ENCODE measurements at places on chromosomes 1 and 21.

GRCh38 chr1:61490924-61491323 is 234.0 kb downstream of the TM2D1 start:
- DNase-seq = no peak

GRCh38 chr21:17789069-17789468 is 30.1 kb downstream of the C21orf91 start:
- DNase-seq = no peak

GRCh38 chr1:45430490-45430889 is 60.5 kb downstream of the TESK2 start:
- DNase-seq = no peak

DNA sequence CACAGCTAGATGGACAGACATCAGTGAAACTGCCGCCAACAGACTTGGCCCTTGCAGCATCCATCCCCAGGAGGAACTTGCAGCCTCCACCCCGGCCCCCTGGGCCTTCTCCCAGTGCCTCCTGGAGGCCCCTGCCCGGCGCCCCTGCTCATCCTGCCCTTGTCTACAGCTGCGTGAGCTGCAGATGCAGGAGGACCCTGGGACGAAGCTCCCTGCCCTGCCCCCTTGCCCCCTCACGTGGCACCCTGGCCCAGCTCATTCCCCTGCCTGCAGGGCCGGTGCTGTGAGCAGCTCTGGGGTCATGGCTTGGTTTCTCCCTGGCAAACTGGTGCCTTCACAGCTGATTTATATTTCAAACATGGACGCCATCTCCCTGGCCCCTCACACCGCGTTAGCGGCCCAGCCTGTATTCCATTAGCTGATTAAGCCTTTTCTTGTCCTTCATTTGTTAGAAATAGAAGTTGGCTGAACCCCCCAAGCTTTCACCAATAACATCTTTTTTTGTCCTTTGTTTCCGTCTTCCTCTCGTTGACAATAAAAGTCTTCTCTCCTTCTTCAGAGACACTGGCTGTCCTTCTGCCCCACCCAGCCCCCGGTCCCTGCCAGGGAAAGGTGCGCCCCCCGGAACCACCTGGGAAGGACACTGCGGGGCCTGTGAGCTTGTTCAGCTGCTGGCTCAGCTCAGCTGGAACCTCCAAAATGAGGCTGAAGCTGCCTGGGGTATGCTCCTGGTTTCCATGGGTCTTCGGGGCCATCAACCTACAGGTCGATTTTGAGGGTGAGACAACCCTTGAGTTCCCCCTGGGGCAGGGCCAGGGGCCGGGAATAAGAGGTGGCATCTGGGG is 34.0 kb upstream of the SLC19A1 start:
- no peak for DNase-seq

DNA sequence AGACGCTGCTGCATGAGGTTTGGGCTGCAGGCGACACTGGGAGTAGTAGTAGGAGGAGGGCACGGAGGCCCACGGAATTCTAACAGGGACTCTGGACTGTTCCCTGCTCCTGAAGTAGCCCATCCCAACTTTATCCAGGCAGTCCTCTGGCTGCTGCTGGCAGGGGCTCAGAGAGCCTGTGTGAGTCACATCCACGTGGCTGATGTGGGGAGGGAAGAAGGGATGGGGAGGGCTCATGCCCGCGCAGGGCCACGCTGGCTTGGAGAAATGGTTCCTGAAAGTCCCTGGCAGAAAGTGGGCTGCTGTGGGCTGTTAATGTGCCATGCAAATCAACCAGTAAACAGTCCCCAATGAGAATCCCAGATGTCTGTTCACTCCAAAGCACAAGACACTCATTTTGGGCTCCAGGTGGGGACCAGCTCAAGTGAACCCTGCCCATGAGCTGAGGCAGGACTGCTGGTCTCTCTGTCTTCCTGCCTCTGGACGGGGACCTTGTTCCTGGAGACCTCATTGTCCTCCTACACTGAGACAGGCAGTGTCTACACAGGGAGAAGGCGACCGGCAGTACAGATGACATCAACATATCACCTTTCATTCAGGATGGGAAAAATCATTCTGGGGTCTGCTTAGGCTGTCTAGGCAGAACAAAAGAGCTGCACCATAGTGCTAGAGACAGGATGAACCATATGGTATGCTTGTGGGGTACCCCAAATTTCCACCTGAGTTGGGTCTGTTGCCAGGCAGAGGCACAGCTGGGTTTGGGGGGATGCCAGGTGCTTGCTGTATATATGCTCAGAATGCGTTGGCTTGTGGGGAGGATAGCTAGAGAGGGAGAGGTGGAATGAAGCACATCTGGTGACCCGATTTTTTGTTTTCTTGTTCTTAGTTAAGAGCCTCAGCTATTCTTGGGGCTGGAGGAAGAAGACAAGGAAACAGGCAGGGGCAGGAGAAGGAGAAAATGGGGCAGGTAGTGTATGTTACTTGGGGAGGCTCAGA is 57.9 kb upstream of the FMOD start:
- no peak for DNase-seq

GRCh38 chr1:33388805-33389771 is 41.8 kb downstream of the PHC2 start:
- no peak for DNase-seq

DNA sequence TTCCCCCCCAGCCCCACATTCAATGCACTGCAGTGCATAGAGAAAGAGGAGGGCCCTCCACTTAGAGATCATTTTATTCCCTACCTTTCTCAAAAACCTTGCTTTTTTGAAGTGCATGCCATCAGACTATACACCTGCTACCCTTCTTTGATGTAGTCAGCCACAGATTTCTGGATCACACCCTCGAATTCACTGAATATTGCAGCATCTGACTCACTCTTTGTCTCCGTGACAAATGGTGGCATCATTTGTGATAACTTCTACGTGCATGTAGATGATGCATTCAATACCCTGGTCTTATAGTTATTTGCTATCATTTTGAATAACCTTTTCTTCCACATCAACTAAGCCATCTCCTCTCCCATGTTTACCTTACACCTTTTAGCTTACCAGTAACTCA is 310.3 kb upstream of the SGIP1 start:
- DNase-seq = no peak

DNA sequence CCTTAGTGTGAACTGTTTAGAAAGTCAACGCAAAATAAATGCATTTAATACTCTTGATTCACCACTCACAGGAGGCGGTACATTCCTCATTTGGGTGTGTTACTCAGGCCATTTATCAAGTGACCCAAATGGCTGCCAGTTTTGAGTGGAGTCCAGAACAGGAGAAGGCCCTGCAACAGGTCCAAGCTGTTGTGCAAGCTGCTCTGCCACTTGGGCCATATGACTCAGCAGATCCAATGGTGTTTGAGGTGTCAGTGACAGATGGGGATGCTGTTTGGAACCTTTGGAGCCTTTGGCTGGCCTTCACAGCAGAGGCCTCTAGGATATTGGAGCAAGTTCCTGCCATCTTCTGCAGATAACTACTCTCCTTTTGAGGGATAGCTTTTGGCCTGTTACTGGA is 609.2 kb downstream of the KCNT2 start:
- no peak for DNase-seq

DNA sequence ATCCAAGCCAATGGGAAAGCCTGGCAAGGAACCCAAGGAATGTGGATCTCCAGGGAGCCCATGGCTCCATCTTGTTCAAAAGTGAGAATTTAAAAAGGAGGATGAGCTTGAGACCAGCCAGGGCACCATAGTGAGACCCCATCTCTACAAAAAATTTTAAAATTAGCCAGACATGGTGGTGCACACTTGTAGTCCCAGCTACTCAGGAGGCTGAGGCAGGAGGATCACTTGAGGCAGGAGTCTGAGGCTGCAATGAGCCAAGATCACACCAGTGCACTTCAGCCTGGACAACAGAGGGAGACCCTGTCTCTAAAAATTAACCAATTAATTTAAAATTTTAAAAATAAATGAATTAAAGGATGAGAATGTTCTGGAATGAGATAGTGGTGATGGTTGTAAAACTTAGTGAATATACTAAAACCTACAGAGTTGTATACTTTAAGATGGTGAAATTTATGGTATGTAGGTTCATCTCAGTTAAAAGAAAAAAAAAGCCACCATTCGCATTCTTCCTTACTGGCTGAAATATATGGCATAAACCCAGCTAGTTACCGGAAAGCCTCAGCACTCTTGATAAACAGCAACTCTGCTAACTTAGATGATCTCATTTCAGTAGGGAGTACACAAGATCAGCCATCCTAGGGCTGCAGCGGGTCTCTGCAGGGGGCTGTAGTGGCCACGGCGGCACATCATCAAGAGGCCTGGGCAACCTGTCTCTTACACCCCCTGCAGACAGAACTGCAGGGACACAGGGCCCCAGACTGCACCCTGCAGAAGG is 48.3 kb upstream of the H6PD start:
- no peak for DNase-seq

- DNase-seq = no peak
Measured at GRCh38 chr1:206060844-206061243, 7.9 kb downstream of the RHEX start.

- DNase-seq = no peak
Measured at GRCh38 chr1:162535501-162535900, 26.0 kb upstream of the UAP1 start.

DNA sequence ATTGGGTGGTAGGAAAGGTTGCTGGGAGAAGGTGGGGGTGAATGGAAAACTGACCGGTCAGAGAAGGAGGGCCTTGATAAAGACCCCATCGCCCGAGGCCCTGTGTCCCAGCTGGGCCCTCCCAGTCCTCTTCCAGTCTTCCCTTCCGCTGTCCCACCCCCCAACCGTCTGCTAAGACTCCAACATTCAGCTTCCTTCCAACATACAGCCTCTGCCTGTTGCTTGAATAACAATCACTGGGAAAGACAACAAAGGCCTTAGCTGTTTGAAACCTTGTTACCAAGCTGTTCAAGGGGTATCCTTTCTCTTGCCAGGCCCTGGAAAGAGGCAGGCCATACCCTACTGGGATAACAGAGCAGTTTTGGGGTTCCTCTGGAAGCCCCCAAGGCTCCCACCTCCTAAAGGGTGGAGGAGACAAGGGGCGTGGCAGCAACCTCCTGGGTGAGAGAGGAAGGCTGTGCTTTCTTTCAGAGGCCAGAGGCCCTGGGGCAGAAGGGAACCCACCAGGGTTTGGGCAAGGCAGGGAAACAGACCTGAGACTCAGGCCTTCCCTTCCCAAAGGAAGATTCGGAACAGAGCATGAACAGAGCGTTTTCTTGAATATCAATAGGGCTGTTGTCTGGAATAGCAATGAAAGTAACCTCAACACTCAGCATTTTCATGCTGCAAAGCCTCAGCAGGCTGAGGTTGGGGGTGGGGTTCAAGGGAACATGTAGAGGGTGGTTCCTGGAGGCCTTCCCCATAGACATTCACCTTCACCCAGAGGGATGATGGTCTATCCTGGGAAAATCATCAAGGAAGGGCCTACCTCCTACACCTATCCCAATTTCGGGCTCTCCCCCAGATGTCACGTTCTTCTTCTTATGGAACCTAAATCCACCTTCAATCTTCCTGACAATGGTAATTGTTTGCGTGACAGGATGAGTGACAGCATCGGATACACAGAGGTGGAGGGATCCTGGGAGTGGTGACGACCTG is 4.1 kb downstream of the ETNK2 start:
- no peak for DNase-seq

DNA sequence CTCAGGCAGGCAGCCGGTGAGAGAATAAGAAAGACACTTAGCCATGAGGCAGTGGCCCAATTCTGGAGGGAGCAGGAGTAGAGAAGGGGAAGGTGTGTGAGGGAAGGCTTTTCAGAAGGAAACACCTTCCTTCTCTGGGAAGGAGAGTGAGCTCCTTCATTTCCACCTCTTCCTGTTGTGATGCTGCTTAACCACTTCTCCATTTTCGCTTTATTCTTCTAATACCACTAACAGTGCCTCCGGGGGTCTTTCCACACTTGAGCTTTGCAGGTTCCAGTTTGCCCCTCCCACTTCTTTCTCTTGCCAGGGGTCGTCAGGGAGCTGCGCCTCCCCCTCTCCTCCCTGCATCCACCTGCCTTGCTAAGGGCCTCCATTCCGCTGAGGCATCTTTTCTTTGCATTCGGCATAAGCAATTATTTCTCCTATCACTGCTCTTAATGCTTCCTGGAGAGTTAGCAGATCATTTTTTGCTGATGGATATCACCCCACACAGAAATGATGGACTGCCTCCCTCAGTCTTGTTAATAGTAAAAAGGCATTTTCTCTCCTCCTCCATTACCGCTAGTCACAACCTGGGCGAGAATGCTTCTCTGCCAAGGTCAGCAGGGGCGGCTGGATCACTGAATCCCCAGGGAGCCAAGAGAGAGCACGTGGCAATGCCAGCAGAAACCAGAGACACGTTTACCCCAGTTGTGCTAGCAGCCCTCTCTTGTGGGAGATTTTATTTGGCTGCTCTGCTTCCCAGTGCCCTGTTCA is 74.8 kb downstream of the ELAVL4 start:
- no peak for DNase-seq

GRCh38 chr1:213260311-213261075 is 209.5 kb downstream of the RPS6KC1 start:
- no peak for DNase-seq

DNA sequence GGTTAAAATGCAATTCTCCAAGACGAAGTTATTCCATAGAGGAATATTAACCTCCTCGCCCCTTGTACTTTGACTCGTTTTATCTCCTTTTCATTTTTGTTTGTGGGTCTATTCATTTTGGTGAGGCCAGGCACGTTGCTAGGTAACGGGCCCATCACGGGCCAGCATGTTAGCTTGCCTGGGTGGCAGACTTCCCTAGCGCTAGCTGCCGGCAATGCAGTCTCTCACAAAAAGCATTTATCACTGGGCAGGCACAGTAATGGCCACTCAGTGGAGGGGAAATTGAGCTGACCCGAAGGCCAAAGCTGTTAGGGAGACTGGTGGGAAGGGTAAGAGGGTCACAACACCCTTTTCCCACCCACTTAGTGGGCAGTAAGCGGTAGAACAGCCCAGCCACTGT is 234.4 kb upstream of the FOXD3 start:
- no peak for DNase-seq

- DNase-seq = no peak
Measured at GRCh38 chr1:117821382-117821755, 108.1 kb downstream of the GDAP2 start.

DNA sequence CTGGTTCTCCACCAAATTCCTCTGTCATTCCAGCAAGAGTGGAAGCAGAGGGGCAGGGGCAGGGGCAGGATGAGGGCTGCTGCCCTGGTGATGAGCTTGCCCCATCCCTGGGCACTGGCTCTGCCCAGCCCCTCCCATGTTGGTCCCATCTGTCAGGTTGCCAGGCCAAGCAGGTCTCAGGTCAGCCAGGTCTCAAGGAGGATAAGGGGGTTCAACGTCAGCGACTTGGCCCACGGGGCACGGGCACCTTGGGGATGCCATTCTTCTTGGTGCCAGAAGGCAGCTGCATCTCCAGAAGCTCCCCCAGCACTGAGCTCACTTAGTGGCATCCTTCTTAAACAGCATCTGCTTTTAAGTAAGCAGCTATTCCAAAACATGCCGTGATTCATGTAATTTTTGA is 133.1 kb downstream of the AJAP1 start:
- no peak for DNase-seq

GRCh38 chr1:2050793-2051682 is 827 bp downstream of the PRKCZ start:
- no peak for DNase-seq

- no peak for DNase-seq
Measured at GRCh38 chr1:7616076-7616832, 154.8 kb upstream of the VAMP3 start.

GRCh38 chr21:25561668-25562641 is 45.3 kb downstream of the MRPL39 start:
- DNase-seq = peak; percentile 85

GRCh38 chr1:200075938-200076546 is 48.5 kb downstream of the NR5A2 start:
- no peak for DNase-seq

GRCh38 chr21:33395891-33396331 is 7.3 kb upstream of the IFNGR2 start:
- no peak for DNase-seq

- no peak for DNase-seq
Measured at GRCh38 chr1:7010534-7011200, 225.4 kb downstream of the CAMTA1 start.
